ENCODE measurements at places on chromosomes 4 and X.

DNA sequence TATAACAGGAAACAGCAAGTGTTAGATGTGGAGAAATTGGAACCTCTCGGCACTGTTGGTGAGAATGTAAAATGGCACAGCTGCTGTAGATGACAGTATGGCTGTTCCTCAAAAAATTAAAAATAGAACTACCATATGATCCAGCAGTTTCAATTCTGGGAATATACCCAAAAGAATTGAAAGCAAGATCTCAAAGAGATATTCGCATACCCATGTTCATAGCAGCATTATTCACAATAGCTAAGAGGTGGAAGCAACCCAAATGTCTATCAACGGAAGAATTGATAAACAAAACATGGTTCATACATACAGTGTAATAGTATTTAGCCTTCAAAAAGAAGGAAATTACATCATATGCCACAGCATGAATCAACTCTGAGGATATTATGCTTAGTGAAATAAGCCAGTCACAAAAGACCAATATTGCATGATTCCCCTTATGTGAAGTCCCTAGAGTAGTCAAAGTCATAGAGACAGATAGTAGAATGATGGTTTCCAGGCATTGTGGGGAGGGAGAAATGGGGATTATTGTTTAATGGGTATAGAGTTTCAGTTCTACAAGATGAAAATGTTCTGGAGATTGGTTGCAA is 467.7 kb downstream of the IDS start:
- DNase-seq: peak; percentile 4

GRCh38 chr4:71235311-71236201 is 103.3 kb upstream of the SLC4A4 start:
- peak; percentile 57 for DNase-seq

DNA sequence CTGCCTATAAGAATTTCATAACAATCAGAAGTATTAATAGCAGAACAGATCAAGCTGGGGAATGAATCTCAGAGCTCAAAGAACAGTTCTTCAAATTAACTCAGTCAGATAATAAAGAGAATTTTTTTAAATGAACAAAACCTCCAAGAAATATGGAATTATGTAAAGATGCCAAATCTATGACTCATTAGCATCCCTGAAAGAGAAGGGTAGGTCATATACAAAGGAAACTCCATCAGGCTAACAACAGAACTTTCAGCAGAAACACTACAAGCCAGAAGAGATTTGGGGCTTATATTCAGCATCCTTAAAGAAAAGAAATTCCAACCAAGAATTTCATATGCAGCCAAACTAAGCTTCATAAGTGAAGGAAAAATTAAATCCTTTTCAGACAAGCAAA is 28.6 kb downstream of the CBR4 start:
- no peak for DNase-seq

GRCh38 chrX:1455948-1456280 is 3.2 kb upstream of the ASMTL start:
- DNase-seq: no peak

- no peak for DNase-seq
These were observed 441.0 kb downstream of the GPM6A start for GRCh38 chr4:175371091-175371490.

DNA sequence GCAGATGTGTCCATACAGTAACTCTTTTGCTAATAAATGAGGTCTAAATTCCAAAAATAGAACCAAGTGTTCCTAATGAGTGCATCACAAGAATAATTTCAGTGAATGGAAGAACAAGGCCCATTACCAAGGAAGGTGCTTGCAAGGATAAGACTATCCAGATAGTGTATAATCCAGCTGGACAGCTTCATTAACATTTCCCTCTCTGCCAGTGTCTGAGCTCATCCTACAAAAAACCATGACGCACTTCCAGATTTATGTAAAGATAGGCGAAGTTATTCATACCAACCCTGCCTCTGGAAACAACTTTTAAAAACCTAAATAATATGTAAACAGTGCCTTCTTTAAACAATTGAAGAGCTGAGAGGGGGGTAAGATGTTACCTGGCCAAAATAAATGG is 177.9 kb upstream of the STK26 start:
- no peak for DNase-seq

DNA sequence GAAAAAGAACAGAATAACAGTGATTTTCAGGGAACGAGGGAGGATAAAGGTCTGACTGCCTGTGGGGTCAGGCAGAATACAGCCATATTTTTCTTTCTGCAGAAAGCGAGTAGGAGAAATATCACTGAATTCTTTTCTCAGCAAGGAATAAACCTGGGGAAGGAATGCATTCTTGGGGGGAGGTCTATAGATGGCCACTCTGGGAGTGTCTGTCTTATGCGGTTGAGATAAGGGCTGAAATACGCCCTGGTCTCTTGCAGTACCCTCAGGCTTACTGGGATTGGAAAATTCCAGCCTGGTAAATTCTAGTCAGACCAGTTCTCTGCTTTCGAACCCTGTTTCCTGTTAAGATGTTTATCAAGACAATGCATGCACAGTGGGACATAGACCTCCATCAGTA is 26.3 kb downstream of the CNGA1 start:
- no peak for DNase-seq

- no peak for DNase-seq
These were observed 70.7 kb upstream of the HPGD start for GRCh38 chr4:174592985-174593335.

DNA sequence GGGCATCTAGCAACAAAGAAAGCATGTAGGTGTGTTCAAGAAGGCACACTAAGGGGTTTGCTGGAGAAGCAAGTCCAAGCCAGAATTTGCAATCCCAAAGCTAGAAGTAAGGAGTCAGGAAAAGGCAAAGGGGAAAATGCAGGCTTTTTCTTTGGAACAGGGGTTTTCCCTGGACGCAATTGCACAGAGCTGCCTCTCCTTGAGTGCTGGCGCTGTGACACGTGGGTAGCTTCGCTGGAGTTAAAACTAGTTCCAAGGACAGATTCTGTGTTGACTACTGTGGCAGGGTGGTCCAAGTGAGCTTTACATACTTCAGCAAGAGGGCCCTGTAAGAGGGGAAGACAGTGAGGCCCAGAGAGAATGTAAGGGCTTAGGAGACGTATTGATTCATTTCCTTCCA is 277.1 kb downstream of the ADGRA3 start:
- DNase-seq: no peak

GRCh38 chrX:106927700-106928099 is 7.5 kb downstream of the CLDN2 start:
- DNase-seq: no peak

DNA sequence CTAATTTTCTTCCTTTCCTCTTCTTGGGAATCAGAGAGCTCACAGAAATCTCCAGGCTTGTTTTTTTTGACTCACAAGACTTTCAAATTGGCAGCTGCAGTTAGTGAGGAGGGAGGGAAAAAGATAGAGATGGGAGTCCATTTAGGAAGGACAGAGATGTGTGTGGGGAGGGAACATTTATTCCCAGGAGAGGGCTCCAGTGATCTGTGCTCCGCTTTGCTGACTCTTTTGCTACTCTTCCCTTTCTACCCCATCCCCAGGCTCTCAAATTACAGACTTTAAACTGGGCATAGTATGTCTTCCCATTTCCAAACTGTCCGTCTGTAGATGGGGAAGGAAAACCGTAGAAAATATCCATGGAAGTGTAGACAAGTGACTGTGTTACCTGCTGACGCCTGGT is 39.1 kb upstream of the UCP1 start:
- no peak for DNase-seq

GRCh38 chrX:40721489-40722106 is 13.7 kb downstream of the MED14 start:
- DNase-seq: no peak

DNA sequence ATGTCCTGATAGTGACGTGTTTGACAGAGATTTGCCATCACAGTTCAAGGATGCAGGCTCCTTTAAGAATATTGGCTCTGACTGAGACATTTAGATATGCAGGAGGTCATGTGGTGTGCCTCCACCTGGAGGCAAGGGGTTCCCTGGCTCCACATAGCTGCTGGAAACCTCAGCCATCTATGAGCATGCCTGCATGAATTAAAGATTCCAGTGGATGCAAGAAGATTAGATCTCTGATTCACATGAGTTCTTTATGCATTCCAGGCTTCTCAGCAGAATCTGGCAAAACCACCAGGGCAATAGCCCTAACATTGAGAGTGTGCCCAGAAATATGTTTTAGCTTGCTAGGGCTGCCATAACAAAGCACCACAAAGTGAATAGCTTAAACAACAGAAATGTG is 298.5 kb upstream of the AADAT start:
- DNase-seq: no peak

DNA sequence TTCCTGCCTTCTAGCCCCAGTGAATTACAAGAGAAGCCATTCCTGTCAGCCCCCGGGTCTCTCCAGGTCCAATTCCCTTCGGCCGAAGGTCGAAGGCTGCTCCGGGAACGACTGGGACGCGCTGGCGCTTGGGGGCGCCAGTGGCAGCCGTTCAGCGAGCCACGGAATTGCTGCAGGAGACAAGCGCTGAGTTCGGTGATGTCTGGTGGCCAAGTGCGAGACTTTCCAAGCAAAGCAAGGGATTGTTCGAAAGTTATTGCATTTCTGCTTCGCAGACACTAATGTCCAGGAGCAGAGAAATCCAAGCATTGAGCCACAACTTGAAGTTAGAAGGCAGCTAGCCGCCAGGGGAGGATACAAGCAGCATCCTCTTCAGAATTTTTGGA is 1.1 kb upstream of the DKK2 start:
- peak; percentile 63 for DNase-seq

Measured in Ammon's horn (tissue), 1 donor.